ENCODE measurements at places on chromosomes 11 and 22. TPM values are rescaled to one million over a fixed set of nuclear protein-coding genes. Genes with fewer than 3 reads are reported as not detected.

GRCh38 chr11:13012056-13012661 is 3.0 kb downstream of the RASSF10 start:
- DNase-seq, result no peak

GRCh38 chr11:63763496-63764339 is 4.9 kb downstream of the ZFTA start:
- no peak for DNase-seq

- no peak for DNase-seq
Observed at GRCh38 chr11:129917231-129917630, 21.9 kb upstream of the NFRKB start.

The CCDC116 gene
- not detected for polyA plus RNA-seq

- no peak for DNase-seq
Observed at GRCh38 chr11:57546869-57547475, 9.6 kb downstream of the SMTNL1 start.

DNA sequence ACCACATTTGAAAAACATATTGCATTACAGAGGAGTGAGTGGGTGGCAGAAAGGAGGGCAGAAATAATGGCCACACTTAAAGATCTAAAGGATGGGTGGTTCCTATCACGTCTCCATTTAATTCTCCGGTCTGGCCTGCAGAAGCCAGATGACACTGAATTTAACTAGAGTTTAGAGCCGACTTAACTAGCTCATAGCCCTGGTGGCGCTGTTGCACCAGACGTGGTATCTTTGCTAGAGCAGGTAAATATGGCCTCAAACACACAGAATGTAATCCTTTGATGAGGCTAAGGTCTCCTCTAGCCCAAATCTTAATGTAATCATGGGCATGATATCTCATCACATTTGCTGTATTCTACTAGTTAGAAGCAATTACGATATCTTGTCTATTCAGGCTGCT is 51.5 kb upstream of the GAL start:
- DNase-seq, result peak; percentile 15

- no peak for DNase-seq
Observed at GRCh38 chr11:19735157-19735908, 22.7 kb downstream of the NAV2 start.

GRCh38 chr11:106012744-106013143 is 9.3 kb downstream of the MSANTD4 start:
- DNase-seq, result no peak

DNA sequence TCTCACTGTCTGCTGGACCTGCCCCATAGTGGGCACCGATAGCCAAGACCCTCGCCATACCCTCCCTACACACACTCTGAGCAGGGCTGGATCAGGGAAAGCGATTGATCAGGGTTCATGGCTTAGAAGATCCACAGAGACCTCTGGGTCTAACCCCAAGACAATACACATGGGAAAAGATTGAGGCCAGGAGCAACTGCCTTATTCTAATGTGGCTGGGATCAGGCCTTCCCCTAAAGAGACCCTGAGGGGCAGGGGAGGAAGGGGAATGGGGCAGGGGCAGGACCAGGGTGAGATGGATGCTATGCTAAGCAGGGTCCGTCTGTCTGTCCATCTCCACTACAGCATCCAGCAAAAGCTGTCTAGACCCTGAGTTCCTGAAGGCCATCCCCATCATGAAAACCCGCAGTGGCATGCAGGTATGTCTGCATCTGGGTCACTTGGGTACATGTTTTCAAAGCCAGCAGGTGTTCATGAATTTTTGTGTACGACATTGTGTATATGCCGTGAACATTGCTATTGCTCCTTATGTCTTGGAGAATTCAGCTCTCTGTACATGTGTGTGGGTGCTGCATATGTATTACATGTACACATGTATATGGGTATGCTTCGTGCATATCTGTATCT is 15.3 kb upstream of the RELT start:
- no peak for DNase-seq

- DNase-seq, result no peak
Observed at GRCh38 chr11:108693852-108694251, 29.0 kb downstream of the DDX10 start.

- DNase-seq, result no peak
Observed at GRCh38 chr22:39916496-39916895, 15.6 kb downstream of the GRAP2 start.

DNA sequence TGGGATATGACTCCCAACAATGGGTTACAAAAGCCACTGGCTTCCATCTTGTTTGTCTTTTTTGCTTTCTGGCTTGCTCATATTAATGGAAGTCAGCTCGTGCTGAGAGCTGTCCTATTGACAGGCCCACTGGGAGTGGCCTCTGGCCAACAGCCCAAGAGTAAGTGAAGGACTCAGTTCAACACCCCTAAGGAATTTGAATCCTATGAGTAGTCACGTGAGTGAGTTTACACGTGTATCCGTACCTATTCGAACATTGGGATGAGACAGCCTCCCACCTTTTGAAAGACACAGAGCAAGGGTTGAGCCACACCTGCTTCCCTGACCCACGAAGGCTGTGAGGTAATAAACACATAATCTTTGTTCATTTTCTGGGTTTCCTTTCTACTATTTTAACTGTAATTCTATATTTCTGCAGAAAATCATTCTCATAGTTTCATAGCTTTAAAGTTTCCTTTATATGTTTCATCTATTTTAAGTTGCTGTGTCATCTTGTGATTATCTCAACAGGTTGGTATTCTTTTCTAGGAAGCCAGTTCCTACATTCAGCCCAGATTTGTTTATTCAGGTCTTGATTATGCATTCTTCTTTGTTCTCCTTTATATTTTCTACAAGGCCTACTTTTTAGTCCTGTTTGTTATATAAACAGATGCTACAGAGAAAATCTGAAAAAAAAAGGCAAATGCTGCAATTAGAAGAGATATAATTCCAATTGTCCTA is 802.3 kb downstream of the CNTN5 start:
- no peak for DNase-seq

- DNase-seq, result peak; percentile 31
Observed at GRCh38 chr11:76672431-76673175, 2.1 kb upstream of the LRRC32 start.

GRCh38 chr11:37942081-37942480 is 1344.0 kb upstream of the RAG2 start:
- DNase-seq, result no peak

DNA sequence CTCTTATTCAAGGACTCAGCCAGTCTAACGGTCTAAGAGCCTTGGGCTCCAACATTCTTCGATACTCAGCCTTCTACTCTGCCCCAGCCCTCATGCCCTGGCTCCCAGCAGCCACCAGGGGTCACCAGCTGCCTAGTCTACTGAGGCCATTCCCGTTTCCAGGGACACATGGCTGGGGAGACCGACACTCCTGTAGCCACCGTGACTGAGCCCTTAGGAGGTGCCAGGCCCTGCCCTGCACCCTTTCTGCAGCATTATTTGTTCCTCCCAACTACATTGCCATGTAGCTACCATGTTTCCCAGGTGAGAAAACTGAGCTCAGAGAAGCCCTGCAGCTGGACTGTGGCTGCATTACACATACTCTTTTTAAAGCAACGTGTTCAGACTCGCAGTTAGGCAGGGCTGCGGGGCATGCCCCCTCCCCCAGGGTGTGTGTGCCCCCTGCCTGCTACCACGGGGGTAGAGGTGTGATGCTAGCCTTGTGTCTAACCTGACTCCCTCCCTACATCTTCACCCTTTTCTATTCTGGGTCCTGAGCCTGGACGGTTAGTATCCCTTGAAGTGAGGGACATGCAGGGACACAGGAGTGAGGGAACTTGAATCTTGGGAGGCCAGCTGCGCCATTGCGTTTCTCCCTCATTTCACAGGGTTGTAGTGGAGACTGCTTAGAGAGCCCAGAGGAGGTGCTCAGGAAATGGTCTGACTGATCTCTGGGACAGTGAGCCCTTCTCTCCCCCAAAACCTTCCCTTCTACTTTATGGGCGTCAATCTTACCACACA is 17.5 kb downstream of the ATG16L2 start:
- DNase-seq, result peak; percentile 49

The CSNK1E gene
- 3.1 TPM for polyA plus RNA-seq

The LGR4 gene
- polyA plus RNA-seq, result 0.27 TPM

The BARX2 gene
- polyA plus RNA-seq, result not detected

GRCh38 chr22:21975273-21975672 is 7.3 kb downstream of the TOP3B start:
- no peak for DNase-seq

DNA sequence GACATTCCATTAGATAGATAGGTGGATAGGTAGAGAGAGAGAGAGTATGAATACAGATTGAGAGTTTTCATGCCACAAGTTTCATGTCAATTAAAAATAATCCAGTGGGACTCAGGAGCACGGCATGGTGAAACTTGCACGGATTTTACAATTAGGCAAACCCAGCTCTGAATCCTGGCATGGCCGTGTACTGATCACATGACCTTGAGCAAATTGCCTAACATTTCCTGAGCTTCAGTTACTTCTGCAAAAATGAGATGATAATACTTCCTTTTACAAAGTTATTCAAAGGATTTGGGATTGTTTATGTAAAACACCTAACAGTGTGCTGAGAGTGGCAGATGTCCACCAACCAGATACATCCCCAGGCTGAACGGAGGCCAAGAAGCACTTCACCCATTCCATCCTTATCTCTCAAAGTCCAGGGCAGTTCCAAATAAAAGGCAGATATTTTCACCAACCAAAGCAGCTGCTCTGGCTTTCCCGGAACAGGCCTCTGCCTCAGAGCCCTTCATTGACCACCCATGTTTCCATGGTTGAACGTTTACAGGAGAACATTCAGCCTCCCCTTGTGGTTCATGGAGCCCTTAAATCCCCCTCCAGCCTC is 17.9 kb downstream of the APLNR start:
- peak; percentile 56 for DNase-seq

DNA sequence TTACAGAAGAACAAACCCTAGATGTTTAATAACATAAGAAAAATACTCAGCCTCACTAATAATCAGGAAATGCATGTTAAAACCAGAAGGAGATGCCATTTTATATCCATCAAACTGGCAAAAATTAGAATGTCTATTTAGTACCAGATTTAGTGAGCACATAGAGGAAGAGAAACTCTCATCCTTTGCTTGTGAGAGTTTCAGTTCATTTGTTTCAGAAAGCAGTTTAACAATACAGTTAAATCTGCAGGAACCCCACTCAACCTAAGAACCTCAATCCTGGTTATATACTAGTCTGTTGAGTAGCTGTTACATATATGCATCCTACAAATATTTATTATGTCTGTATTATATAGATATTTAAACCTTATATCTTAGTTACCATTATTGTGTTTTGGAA is 172.6 kb downstream of the WNT11 start:
- DNase-seq, result no peak

GRCh38 chr22:49724893-49725489 is 102.7 kb downstream of the BRD1 start:
- peak; percentile 2 for DNase-seq

The LAYN gene
- not detected for polyA plus RNA-seq
